ENCODE measurements at places on chromosomes 5 and 9.

GRCh38 chr5:59829386-59829785, 64.1 kb downstream of the PDE4D start:
- no peak for DNase-seq

DNA sequence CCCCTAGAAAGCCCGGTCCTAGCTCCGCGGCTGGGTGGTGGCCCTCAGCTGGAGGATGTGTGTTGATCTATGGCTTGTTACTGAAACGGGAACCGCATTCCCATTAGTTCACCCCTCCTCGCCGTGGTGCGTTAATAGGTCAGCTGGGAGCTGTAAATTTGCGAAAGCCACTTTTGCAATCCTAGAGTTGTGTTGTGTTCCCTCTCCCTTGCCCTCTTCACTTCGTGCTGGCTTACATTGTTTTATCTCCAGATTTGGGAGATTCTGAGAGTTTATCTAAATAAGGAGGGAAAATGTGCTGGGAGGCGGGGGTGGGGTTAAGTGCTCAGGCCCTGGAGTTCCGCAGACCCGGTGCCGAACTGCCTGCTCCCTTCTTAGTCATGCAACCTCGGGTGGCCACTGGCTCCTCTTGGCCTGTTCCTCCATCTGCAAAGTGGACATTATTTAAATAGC, 62.8 kb downstream of the HMCN2 start:
- DNase-seq, result no peak

GRCh38 chr9:588981-589380, 252.5 kb upstream of the DMRT1 start:
- no peak for DNase-seq

DNA sequence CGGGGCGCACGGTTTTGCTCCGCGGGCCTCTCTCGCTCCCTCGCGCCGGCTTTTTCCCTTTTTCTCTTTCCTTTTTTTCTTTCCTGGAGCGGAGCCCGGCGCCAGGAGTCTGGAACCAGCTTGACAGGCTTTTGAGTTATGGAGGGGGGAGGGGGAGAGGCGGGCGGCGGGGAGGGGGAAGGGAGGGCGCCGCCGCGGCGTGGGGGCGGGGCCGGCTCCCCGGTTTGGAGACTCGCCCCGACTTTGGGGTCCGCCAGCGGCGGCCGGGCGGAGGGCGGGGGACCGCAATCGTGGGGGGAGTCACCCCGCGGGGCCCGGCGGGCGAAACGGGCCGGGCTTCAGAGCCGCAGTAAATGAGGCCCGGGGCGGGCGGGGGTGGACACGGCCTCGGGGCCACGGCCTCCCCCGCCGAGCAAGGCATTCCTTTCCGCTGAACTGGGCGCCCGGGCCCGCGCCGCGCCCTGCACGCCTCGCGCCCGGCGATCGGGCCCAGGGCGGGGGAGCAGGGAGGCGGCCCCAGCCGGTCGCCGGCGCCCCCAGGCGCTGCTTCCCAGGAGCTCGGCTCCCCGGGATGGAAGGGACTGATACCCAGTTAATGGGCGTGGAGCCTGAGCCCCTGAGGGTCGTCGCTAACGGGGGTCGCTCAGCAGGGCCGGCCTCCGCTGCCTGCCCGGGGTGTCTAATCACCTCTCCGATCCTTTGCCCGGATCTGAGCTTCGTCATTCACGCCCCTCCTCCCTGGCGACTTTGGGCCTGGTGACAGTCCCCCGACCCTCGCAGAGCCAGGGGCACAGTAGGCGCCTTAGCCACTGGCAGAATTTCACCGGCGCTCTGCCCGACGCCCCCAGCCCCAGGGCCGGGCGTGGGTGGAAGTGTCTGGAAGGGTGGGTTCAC, 138.1 kb downstream of the C9orf50 start:
- DNase-seq, result peak; percentile 91

DNA sequence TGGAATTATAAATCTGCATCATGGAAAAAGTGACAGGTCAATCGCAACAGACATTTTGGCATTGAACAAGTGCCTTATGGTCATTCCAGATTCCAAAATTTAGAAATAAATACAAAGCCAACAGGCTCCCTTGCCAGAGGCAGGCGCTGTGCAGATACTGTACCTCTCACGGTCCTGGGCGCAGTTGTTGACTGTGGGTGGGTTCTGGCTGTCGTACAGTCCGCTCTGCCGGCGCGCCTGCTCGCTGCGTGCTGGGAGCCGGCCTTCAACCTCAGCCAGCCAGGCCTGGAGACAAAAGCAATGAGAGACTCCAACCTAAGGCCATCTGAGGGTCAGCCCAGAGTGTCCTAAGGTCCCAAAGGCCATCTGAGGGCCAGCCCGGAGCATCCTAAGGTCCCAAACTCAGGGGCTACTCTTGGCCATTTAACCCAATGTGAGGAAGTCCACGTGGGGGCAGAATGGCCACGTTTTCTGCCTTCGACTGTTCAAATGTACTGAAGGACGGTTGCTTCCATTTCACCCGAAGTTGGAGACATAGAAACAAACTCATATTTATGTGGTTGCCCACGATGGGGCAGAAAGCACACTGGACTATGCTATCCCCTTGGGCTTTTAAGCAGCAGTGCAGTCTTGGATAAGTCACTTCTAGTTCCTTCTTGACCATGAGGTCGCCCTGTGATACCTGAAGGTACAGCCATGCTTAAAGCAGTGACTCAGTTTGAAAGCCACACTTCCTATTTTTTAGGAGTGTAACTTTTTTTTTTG, 65.2 kb downstream of the USP20 start:
- DNase-seq, result no peak

DNA sequence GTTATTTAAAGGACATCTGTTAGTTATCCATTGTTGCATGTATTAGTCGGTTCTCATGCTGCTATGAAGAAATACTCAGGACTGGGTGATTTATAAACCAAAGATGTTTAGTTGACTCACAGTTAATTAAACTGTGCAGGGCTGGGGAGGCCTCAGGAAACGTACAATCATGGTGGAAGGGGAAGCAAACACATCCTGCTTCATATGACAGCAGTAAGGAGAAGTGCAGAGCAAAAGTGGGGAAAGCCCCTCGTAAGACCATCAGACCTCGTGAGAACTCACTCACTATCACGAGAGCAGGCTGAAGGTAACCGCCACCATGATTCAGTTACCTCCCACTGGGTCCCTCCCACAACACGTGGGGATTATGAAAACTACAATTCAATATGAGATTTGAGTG, 2064.1 kb downstream of the MAT2B start:
- DNase-seq, result no peak

GRCh38 chr5:32581010-32581785, 4.2 kb upstream of the SUB1 start:
- no peak for DNase-seq

DNA sequence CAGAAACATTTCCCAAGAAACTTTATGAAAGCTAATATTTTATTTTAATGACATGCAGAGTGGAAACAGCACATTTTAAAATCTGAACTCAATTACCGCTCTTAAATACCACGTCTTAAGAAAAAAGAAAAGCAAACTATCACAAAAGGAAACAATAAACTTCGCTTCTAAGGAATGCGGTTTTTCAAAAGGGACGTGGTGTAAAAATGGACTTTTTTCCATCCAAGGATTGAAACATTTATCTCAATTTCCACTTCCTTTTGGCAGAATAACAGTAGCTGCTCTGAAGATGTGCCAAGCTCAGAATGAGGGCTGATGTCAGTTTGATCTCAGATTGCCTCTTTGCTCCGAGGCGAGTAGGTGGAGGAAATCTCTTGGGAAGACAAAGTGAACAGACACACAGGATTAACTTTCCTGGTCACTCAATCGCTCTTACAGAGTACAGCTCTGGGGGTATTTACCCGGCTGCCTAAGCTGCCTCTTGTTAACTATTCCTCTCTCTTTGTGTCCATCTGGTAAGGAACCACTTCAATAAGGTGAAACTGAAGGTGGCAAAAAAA, 158.5 kb downstream of the TRPM6 start:
- no peak for DNase-seq

DNA sequence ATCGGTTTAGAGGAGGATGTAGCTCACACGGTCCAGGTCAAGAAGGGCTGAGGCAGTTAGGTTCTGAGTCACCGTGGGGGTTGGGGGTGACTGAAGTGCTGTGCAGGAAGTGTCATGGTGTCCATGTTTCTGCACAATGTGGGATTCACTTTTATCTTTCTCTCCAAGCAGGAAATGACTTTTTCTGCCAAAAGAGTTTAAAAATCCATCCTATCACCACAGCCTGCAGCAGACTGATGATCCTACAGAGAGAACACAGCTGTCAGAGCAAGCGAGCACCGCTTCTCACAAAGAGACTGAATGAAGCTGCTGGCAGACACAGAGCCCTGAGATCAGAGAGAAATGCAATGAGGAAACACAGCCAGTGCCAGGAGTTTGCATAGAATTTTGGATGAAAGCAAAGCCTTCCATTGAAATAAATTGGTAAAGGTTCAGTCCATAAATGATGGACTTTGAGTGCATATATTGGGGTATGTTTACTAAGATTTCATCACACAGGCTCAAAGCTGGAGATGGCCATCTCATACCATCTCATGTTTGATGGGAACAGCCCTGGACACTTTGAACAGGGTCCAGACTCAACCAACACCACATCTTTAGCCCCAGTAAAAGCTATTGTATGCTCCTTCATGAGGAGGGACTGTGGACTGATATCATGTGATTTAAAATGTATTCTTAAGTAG, 213.9 kb upstream of the FBXL7 start:
- no peak for DNase-seq

- DNase-seq, result no peak
These were observed 5.7 kb downstream of the RCL1 start for GRCh38 chr9:4798281-4799032.

DNA sequence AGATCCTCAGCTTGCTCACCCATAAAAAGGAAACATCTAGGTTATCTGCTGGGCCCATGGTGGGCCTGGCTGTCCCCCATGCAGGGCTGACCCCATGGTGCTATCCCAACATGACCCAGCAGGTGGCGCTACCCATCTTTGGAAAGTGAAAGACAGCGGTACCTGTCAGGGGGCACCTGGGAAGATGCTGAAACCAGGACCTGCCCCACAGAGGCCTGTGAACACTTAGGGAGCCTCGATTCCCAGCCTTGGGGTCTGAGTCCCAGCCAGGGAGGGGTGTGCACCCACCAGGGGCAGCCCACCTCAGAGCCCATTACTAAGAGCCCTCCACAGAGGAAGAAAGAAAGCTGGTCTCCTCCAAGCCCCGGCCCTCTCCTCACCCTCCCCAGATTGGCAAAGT, 46.6 kb upstream of the IPPK start:
- peak; percentile 46 for DNase-seq

GRCh38 chr5:59579101-59579823, 314.3 kb downstream of the PDE4D start:
- DNase-seq, result no peak

GRCh38 chr5:67374378-67374777, 177.8 kb upstream of the CD180 start:
- DNase-seq, result no peak

GRCh38 chr5:84028093-84028492, 307.4 kb upstream of the HAPLN1 start:
- DNase-seq, result no peak

DNA sequence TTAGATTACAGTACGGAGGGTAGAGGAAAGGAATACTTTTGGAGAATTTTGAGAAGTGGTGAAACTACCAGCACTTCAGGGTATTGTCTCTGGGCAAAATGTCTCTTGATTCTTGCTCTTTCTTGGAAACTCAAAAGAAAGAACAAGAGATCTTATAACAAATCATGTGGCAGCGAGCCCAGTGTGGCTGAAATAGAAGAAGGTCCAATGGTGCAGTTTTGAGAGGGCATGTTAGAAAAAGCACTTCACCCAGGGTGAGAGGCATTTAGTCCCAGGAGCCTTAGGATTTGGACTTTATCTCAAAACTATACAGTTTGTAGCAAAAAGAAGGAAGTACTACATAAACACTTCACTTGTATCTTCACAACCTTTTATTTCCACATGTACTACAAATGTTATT, 39.4 kb downstream of the NNT start:
- no peak for DNase-seq

GRCh38 chr5:157212307-157212706, 31.7 kb downstream of the ITK start:
- DNase-seq, result no peak

GRCh38 chr9:107613321-107613720, 123.8 kb upstream of the KLF4 start:
- DNase-seq, result no peak

GRCh38 chr5:75668977-75669689, 48.1 kb downstream of the POC5 start:
- DNase-seq, result peak; percentile 50

DNA sequence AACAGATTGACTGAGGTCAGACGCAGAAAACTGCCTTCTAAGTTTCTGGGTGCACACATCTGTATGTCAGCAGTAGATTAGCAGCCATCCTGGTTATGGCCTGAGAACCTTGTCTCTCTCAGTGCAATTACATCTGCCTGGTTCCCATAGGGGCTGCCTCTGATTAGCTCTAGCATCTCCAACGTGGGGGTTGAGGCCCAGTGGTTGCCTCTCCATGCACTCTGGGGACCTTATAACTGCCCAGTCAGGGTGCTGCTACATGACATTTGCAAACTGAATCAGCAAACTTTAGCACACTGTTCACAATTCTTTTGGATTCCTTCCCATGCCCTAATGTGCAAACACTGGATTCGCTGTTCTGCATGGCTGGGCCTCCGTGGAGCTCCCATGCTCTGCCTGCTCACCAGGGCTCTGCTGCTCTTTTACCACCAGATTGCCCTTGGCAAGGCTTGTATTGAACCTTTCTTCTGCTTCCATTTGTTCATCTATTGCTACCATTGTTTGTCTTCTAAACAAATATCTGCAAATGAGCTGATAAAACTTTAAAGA, 36.2 kb downstream of the SNX18 start:
- DNase-seq, result no peak

DNA sequence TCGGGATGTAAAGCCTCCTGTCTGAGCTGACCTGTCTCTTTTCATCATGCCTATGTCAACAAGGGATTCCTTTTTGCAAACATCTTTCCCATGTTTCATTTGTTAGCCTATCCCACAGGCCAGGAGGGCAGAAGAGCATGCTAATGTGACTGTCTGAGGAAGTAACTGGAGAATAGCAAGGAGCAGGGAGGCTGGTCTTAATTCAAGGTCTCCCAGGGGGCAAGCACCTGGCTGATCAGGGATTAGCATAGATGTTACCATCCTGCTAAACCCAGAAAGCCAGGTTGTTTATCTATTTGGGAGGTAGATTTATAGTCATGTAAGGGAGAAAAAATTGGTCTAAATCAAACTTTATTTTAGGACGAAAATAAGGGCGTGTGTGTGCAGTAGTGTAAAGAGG, 36.7 kb upstream of the MAP1B start:
- no peak for DNase-seq

DNA sequence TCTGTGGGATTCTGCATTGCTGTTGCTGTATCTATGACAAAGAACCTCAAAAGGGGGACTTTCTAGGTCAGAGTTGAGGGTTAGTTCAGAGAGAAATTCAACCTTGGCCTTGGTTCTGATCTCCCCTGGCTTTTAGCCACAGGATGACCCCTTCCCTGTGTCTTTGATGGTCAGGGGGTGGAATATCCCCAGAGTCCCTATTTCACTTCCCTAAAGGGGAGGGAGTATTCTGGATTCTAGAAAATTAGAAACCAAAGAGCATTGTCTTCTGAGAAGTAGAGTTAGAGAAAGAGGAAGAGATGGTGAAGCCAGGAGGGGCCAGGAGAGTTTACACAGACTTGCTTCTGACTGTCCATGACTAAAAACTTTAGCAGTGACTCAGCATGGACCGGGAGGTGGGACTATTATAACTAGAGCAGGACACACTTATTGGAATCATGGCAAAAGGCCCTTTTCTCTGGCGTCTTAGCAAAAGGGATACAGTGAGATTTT, 56.2 kb upstream of the LPAR1 start:
- peak; percentile 45 for DNase-seq

All from SJSA1 (cell line).